Suprapubic skin (tissue), 4 donors: ENCODE measurements at places on chromosomes 6 and 20.

- DNase-seq = no peak
These were observed 313.3 kb downstream of the BMP7 start for GRCh38 chr20:56953048-56953586.

DNA sequence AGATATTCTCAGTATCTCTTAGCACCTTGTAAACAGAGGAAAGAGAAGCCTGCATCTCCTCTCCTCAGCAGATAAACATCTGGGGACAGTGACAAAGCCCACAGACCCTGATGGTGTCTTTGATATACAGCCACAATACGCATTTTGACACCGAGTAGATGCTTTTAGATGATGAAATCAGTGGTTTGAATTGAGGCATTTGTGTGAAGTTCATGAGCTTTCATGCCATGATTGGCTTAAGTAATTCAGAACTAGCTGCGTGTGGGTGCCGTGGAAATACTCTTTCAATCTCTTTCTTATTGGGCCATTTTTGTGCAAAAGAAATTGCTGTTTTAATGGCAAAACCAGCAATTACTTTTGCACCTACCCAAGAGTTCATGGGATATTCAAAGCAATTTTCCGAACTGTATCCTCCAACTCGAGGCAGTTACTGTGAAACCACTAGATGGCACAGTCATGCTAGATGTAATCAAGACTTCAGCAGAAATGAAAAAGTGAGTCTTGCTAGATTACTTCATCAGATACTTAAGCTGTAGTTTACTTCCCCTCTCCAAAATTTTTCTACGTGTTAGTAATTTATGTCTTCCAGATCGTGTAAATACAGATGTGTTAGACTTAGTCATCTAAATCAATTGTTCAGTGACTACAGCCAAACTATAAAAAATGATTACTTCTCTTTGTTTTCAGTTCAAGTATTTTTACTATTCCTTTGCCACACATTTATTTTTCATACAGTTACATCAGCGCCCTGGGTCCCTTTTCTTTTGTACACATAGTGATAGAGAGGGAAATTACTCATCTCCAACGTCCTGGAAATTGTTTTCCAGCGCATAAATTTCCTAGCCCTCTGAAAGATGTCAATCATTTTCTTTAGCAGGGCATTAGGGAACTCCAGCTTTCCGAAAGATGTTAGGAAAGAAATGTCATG lies 49.4 kb downstream of the IYD start:
- DNase-seq = no peak

DNA sequence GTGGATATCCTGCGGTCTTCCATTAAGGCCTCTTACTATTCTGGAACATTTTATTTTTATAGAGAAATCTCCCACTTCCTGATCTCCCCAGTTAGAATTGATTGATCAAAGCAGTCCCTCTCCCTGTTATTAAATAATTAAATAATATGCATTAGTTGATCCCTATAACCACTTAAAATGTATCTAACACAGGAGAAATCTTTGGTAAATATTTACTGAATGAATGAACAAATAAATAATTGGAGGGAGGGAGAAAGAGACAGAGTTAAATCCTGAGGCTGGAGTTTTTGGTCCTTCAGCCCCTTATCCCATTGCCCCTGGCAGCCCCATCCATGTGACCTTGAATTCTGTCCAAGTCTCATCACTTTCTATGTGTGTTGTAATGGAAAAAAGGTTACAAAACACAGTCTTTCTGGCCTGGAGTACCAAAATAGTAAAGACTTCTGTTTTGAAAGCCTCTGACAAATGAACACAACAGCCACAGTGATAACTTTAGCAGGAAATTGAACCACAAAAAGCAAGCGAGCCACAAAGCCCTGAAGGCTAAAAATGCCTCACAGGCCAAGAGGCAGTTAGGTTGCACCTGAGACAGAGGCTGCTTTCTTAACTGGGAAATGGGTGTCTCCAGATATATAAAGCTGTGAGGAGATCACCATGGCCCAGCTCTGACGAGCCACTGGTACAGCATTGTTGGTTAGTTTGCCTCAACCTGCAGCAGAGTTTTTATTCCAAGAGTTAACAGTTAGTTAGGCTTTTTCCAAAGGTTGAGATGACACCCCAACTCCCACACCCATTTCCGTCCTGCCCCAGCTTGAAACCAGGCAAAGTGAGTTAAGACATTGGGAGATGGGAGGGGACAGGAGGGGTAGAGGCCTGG lies 11.3 kb downstream of the NT5E start:
- no peak for DNase-seq

DNA sequence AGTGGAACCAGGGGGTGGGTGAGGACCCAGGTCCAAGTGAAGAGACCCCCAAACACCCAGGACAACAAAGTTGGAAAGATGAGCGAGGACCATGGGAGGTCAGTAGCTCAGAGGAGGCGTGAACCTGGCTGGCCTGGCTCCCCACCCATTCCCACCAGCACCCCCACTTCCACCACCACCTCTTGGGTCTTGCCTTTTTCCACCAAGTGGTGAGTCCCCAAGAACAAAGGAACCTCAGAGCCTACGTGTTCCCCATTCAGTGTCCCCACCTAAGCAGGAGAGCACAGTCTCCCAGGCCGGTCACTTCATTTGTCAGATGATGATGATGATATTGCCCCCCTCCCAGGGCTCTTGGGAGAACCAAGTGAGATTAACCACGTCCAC lies 531 bp upstream of the VWA7 start:
- no peak for DNase-seq
